ENCODE measurements at places on chromosomes 2 and 18. TPM values are rescaled to one million over a fixed set of nuclear protein-coding genes. Genes with fewer than 3 reads are reported as not detected.

MAPK4 gene
- total RNA-seq = not detected

- no peak for DNase-seq
Measured at GRCh38 chr2:150889141-150889540, 372.5 kb downstream of the RBM43 start.

DNA sequence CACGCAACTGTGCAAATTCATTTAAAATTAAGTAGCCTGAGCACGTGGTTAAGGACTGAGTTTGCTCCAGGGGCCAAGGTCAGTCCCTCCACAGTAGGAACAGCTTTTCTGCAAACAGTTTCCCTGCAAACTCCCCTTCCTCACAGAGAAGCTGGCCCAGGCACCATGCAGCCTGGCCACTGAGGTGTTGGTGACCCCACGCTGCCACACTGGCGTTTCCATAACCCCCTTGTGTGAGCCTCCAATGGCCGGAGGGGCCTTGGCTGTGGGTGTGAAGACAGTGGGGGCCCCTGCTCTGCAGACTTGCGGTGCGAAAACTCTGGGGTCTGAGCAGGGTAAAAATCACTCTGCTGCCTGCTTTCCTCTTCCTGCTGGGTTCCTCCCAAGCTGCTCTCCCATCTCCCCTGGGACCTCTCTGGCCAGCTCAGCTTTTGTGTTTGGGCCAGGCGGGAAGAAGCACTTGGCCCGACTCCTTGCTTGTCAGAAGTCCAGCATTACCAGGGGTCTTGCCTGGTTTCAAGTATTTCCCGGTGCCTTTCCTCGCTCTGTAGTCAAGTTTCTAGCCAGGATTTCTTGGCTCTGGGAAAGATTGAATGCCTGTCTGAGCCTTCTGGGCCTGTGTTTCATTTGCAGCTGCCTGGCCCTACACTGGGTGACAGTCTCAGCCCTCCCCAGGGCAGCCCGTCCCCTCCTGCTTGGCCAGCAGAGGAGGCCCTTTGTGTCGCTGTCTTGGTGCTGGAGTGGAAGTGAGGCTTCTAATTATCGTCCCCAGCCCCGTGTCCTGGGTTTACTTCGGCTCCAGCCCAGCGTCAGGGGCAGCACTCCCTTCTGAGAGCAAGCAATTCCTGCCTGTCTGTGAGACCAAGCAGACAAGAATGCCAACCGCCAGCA is 131.4 kb upstream of the SLC1A4 start:
- DNase-seq = no peak

GRCh38 chr2:180412219-180412618 is 405.1 kb upstream of the CWC22 start:
- no peak for DNase-seq

GRCh38 chr2:28683100-28683706 is 68.4 kb upstream of the PPP1CB start:
- DNase-seq = peak; percentile 39

- DNase-seq = no peak
Measured at GRCh38 chr2:187214306-187214705, 233.7 kb downstream of the CALCRL start.

SERPINB3 gene
- 5.6 TPM for total RNA-seq

DNA sequence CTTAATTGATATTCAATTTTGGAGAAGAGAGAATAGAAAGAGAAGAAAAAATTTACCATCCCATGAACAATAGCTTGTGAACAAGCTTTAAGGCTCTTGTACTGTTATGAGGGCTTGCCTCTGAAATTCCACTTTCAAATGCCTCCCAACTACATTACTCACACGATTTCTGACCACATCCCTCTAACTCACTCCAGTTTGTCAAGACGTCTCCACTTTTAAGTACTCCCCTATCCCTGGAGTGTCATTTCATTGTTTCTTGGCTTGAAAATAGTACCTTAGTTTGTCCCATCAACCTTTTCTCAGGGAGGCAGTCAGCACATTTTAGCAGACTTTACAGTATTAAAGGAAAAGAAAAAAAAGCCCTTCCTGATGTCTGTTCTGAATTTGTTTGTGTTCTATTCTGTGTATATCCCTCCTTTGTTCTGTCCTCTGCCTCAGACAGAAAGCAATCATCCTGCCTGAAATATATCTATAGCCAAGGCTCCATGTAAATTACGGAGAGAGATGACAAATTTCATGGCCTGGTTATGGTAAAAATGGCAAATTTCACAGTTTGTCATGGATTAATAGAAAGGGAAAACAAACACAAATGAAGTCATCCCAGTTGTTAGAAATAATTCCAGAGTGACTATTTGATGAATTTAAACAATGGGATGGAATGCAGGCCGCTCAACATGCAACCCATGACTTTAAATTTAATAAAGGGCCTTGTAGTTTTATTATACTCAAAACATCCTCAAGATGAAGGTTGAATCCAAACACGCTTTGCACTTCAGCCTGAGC is 228.8 kb downstream of the ETAA1 start:
- DNase-seq = peak; percentile 46

DNA sequence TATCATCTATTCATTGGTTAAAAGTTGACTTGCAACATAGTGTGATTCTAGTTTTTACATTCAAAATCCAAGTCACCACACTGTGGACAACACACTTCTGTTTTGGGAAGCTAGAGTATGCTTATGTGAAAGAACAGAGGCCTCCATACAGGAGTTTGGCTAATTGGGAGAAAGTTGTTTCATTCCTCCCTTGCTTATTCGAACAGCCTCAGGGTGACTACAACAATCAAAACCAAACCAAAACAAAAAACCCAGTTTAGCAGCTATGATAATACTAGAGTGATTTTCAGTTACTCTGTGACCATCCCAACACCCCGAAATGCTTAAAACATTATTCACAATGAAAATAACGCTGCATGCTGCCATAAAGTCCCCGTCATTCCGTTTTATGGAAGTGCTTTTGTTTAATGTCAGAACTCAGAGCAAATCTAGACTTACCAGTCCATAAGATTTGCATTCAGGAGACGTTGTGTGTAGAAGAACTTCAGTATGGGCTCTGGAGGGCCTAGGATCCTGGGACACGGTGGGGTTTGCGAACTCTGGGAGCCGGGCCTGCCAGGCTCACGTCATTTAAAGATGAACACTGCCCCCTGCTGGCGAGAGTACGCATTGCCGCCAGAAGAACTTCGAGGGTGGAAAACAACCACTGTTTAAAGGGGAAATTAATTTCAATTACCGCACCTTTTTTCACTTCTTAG is 111.4 kb downstream of the FTCDNL1 start:
- peak; percentile 78 for DNase-seq

HRH4 gene
- not detected for total RNA-seq

RNF103 gene
- total RNA-seq = 12.3 TPM

GRCh38 chr2:146214394-146214929 is 1630.4 kb upstream of the ACVR2A start:
- DNase-seq = peak; percentile 43

ME2 gene
- 21.9 TPM for total RNA-seq

ADD2 gene
- total RNA-seq = 16.0 TPM

- DNase-seq = no peak
Measured at GRCh38 chr18:66833646-66834045, 229.8 kb upstream of the CDH19 start.

FOXD4L1 gene
- total RNA-seq = 0.33 TPM

DNA sequence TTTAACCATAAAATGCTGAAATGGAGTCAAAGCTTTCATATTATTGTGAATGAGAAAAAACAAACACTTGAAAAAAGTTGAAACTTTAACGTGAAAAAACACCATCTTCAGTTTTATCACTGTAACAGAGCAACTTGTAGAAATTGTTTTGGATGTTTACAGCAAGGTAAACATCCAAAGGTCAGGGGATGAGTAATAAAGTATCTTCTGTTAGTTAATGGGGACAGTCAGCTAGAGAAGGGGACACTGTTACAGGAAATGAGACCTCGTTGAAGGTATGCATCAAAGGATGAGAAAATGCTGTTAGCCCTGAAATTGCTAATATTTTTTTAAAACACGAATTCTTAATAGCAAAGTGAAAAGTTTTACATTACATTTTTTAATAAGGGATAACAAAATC is 2.9 kb downstream of the RHBDD1 start:
- peak; percentile 32 for DNase-seq

GRCh38 chr2:151845884-151846283 is 17.7 kb upstream of the ARL5A start:
- no peak for DNase-seq

GRCh38 chr2:63189026-63189425 is 138.4 kb downstream of the OTX1 start:
- peak; percentile 68 for DNase-seq

DNA sequence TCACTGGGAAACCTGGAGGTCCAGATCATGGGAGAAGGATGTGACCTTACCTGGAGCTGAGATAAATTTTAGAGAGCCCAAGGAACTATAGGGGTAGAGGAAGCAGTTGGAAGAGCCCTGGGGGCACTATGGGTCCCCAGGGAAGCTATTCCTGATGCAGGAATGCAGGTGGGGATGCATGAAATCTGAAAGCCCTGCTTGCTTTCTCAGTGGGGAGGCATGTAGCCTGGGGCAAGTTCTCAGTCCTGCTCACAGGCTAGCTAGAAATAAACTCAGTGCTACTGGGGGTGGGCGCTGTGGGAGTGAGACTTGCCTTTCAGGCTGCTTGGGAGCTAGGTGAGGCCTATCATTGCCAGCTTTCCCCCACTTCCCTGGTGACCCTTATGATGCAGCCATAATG is 499.7 kb downstream of the PTH2R start:
- no peak for DNase-seq

TEX44 gene
- total RNA-seq = not detected

CRYBA2 gene
- 6.4 TPM for total RNA-seq

POTEJ gene
- not detected for total RNA-seq

- no peak for DNase-seq
Measured at GRCh38 chr2:1350111-1350510, 63.2 kb upstream of the TPO start.

DNA sequence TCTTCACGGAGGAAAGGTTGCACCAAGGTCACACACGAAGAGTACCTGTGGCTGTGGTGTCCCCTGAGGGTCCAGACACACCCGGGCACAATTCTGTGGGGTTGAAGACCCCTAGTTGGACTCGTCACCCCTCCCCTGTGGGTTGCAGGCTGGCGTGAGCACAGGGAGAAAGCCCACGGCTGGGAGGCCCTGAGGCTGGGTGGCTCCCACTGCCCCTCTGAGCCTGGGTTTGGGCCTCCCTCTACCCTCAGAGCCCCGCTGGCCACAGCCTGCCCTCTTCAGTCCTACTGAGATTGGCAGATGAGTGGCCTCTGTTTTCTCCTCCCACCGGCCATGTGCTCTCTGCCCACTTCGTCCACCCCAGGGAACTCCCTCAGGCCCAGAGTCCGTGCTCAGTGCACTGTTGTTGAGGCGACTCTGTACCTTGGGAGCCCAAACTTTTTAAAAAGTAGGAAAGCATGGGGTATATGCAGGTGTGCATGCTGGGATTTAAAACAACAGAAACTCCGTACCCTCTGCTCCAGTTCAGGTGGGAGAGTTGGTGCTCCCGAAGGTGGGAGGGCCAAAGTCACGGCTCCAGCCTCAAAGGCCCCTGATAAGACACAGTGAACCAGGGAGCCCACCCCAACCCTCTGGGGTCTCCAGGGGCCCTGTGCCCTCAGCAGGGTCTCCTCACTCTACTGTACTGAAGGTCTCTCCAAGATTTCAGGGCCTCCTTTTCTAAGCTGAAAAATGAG is 19.1 kb downstream of the RAMP1 start:
- no peak for DNase-seq

DNA sequence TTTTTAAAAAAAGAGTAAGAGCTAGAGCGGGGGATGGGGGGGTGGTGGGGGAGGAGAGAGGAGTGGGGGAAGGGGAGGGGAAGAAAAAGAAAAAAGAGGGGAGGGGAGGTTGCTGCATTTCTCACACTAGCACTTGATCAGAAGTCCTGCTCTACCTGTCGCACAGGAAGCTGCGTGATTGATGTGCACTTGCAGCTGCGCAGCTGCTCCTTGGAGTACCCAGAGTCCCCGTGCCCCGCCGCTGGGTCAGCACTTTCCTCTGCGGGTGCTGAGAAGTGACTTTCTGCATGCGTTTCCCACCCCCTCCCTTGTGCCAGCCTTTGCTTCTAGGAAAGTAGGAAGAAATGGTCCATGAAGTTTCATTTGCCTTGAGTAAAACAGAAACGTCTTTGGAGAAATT is 297.3 kb downstream of the ETAA1 start:
- DNase-seq = no peak

NEURL3 gene
- total RNA-seq = 0.40 TPM

DNA sequence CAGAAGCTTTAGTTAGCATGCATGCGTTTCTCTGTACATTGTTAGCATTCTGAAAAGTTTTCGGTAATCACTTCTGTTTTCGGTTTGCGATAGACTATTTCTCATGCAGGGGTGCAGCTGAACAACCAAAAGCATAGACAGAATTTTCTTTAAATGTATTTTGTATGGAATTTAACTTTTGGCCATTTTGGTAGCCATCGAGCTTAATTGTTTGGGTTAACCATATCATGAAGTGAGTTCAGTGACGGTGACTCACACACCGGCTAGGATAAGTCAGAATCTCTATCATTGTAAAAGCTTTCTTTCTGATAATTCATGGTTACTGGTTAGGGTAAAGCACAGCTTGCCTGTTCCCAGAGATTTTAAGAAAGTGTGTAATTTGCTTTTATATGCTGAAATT is 107.2 kb downstream of the CD226 start:
- DNase-seq = no peak

DNA sequence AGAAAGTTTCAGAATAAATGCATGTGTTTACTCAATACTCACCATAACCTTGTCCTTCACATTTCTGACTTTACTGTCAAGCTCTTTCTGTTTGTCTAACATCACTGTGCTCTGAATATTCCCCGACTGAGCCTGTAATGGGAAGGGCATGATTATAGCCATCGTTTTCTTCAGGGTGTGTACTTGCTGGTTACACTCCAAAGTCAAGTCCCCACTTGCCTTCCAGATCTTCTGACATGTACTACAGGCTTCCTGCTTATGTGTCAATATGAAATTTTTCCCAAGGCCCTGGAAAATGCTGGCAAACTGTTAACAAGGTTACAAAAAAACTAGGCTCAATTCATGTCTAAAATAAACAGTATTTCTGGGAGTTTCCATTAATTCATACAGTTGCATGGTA is 12.9 kb downstream of the STAT1 start:
- no peak for DNase-seq

DNA sequence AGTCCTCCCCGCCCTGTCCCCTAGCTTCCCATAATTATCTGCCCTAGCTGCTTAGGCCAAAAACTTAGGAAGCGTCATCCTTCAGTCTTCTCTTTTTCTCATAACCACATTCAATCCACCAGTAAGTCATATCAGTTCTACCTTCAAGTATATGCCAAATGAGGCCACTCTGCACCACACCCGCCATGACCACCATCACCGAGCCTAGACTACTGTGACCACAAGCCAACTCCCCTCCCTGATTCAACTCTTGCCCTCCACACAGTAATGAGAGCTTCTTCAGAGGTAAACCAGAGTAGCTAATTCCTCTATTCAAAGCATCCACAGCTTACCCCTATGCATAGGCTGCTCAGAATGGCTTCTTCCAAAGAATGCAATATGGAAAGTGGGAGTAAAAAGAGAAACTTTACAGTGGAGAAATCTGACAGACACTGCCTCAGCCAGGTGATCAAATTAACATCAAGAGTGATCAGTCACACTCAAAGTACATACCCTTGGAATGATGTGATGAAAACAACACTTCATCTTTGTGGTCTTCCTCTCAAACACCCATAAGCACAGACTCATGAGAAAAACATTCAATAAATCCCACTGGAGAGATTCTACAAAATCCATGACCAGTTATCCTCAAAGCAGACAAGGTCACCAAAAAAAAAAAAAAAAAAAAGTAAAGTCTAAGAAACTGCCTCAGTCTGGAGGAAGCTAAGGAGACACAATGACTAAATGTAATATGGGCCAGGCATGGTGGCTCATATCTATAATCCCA is 17.7 kb downstream of the MBOAT2 start:
- no peak for DNase-seq

ACMSD gene
- not detected for total RNA-seq

LCT gene
- total RNA-seq = not detected

GRCh38 chr18:34947711-34948125 is 93.5 kb upstream of the MAPRE2 start:
- DNase-seq = peak; percentile 48

All from PC-3 (cell line).